Gastroesophageal sphincter (tissue), 4 donors: ENCODE measurements at places on chromosomes 5 and 9. TPM values are rescaled to one million over a fixed set of nuclear protein-coding genes. Genes with fewer than 3 reads are reported as not detected.
A peak's percentile ranks its signal among the peaks of the same experiment; 100 is the strongest.

RHOBTB3 gene
- total RNA-seq = 185 TPM

HRH2 gene
- total RNA-seq = 1.7 TPM

ZNF169 gene
- 4.2 TPM for total RNA-seq

GRCh38 chr9:128455849-128456612 is at the start of gene ODF2:
TSS of gene ODF2 (plus strand) at chr9:128456006. CDS start at chr9:128456092, 86 bp downstream.
- ATAC-seq = peak; percentile 97

- no peak for ATAC-seq
These were observed 15.0 kb upstream of the CEP120 start for GRCh38 chr5:123438244-123438643.

DNA sequence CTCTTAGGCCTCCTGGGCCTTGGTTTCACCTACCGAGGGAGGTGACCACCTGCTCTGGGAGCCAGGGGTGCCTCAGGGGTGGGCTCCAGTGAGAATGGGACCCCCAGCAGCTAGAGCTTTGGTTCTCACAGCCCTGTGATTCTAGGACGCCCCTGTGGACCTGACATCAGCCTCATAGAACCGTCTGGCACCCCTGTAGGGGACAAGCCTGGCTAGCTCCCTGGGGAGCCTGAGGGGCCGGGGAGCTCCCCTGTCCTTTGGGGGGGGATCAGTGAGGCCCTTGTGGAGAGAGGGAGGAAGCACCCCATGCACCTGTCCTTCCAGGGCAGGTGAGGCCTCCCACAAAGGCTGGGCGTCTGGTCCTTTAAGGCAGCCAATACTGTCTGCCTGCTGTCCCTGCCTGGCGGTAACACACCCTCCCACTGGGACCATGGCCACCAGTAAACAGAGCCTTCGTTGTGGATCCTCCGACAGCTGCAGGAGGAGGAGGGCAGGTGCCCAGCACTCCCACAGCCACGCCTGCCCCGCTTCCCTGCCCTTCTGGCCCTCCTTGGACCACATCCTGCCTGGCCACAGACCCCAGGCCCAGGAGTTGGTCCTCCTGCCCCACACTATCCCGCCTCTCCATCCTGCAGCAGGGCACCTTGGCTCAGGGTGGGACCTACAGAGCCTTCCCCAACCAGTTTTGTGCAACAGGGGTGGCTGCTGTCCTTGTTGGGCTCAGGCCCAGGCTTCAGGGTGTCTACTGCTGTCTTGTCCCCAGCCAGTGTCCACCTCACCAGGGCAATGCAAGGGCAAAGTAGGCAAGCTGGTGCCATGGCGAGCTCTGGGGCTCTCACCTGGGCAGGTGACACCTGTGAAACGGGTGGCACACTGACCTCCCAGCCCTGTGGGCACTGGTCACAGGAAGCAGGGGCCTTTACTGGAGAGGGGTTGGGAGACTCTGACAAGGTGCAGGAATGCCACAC is 3.0 kb upstream of the TUBB4B start:
- no peak for ATAC-seq

GRCh38 chr9:976943-977837 is 735 bp downstream of the DMRT3 start:
- ATAC-seq = no peak
